GM20000 (cell line): ENCODE measurements at places on chromosomes 12 and 14.
A peak's percentile ranks its signal among the peaks of the same experiment; 100 is the strongest.

GRCh38 chr12:124525455-124525854 is 42.0 kb downstream of the NCOR2 start:
- DNase-seq: no peak

GRCh38 chr14:32050878-32051277 is 26.2 kb upstream of the ARHGAP5 start:
- no peak for DNase-seq

GRCh38 chr14:86038387-86039042 is 508.6 kb downstream of the FLRT2 start:
- DNase-seq: peak; percentile 56

DNA sequence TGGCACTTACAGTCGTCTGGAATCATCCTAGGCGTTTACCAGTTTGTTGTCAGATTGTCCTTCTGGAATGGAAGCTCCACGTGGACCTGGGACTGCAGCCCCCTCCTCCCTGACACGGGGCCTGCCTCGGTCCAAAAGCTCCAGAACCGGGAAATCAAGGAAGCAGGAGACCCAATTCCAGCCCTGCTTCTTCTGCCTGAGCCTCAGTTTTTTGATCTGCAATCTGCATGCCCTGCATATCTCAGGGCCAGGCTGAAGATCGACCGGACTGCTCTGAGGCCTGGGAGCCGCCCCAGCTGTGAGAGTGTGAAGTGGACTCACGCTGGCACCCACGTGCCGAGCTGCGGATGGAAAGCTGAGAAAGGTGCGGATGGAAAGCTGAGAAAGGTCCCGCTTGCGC is 98.6 kb downstream of the SETD3 start:
- no peak for DNase-seq

DNA sequence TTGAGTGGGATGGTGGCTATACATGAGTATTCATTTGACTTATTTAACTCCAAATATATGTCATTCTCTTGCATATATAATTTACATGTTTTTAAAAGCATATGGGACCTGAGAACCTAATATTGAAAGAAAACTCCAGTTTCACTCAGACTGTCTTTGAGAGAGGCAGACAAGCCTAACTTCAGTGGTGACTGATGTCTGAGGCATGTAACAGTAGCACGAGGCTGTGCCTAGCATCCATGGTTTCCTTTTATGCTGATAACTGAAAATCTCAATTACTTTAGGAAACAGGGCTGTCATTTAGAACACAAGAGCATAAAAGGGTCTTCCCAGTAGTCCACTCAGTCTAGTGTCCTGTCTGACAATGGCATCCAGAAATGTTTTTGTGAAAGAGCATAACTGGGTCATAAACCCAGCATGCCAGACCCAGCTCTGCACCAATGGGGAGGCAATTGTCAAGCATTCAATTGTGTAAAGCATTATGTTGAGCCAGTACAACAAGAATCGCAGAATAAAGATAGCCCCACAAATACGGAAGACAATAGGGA is 24.3 kb downstream of the MAPK1IP1L start:
- DNase-seq: no peak

DNA sequence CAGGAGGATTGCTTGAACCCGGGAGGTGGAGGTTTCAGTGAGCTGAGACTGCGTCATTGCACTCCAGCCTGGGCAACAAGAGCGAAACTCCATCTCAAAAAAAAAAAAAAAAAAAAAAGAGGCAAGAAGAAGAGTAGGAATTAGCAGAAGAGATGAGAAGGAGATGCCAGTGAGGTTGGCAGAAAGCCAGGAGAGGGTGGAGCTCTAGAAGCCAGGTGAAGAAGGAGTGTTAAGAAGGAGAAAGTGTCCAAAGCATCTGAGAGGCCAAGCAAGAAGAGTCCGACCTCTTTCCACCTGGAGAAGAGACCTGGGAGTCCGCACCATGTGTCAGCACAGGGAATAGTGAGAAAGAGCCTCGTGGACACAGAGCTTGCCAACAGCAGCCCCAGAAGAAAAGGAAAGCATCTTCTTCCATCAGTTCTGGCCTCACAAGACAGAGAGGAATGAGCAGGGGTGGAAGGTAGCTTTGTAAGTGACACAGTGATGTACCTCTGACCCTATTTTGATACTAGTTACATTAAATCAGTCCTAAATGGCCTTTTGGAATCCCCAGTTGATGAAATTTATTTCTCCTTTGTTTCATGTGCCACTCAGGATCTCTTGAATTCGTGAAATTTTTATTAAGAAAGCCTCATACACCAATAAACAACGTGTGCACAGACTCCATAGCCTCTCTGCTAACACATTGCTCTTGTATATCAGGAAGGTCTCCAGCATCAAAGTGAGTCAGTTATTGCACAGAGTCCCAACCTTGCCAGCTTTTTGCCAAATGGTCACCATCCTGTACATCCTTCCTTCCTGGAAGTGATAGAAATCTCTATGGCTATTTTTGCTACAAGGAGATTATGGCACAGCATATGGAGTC is 70.6 kb downstream of the SAMD4A start:
- DNase-seq: no peak

DNA sequence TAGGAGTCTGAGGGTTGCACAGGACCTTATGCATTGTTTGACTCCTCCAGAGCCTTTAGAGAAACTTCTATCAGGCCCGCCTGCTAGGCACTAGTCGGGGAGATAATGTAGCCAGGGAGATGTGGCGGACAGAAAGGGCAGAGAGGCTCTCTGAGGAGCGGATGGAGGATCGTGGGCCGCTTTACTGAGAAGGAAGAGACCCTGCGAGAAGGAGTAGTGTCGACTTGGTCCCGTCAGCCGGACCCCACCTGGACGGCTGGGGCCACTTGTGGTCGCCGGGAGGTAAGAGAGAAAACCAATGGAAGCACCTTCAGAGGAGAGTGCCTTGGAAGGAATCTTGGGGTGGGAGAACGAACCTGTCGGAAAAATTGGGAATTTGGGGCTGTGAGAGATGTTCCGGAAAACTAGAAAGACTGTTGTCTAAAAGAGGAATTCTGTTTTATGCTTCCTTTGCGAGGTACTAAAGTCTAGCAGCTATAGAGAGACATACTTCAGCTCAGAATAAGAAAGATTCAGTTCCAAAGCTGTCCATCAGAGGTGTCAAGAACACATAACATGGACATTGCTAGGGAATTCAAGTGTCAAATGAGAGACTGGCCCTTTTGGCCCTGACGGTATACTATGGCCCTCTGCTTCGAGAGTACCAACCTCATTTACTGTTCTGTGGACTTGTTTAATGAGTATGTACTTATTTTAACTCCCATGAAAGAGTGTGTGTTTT is 660 bp upstream of the MCRS1 start:
- no peak for DNase-seq

DNA sequence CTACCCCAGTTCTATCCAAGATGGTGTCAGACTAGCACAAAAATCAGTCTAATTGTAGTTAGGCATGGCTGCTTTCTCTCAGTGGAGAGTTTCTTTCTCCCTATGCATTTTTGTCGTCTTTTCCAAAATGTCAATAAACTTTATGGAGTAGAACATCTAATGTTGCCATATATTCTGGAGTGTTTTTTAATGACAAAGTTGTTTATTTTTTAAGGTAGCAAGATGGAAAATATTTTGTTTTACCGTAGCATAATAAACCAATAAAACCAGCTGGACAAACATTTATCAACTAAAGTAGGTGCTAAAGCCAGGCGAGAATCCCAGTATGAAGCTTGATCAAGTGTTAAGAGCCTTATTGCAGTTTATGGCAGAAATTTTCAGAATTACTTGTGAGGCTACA is 146.3 kb downstream of the TMTC2 start:
- no peak for DNase-seq

GRCh38 chr12:64633940-64634337 is 23.6 kb downstream of the RASSF3 start:
- no peak for DNase-seq

GRCh38 chr12:85509857-85510256 is 229.8 kb downstream of the ALX1 start:
- no peak for DNase-seq

- no peak for DNase-seq
These were observed 105.4 kb downstream of the APAF1 start for GRCh38 chr12:98750511-98750910.

- DNase-seq: no peak
These were observed 49.0 kb downstream of the ZC3H14 start for GRCh38 chr14:88611878-88612277.

DNA sequence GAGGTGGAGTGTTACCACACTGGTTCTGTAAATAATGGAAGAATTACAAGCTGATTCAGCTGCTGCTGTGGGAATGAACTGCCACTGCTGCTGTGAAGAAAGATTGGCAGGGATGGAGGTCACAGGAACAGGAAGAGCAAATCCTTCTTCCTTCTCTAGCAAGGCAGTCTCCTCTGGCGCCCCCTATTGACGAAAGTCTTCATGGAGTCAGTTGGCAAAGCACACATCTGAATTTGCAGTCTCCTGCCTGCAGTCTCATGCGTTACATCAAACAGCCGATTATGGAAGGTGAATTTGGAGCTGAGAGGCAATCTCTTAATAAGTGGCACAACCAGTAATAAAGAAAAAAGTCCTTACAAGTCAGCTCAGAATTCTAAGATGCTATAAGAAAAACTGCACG is 106.0 kb upstream of the TMTC1 start:
- DNase-seq: peak; percentile 28

- DNase-seq: no peak
These were observed 36.7 kb upstream of the RESF1 start for GRCh38 chr12:31922341-31923062.
